ENCODE measurements at places on chromosomes 12 and 14.

DNA sequence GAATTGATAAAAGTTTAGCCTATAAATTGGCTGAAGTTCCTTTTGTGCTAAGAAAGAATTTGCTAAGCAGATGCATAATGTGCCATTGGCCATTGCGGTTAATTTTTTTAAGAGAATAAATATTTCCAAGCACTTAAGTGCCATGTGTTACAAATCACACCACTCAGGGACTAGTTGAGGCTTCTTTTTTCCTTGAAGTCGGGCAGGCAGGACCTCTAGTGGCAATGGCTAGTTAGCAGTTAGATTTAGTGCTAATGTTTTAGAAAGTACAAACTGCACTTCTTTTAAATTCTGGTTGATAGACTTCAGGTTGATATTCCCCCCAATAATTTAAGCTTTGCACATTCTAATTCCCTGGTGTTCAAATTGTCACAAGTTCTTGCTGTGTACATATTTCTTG is 294.3 kb downstream of the APAF1 start:
- no peak for DNase-seq

DNA sequence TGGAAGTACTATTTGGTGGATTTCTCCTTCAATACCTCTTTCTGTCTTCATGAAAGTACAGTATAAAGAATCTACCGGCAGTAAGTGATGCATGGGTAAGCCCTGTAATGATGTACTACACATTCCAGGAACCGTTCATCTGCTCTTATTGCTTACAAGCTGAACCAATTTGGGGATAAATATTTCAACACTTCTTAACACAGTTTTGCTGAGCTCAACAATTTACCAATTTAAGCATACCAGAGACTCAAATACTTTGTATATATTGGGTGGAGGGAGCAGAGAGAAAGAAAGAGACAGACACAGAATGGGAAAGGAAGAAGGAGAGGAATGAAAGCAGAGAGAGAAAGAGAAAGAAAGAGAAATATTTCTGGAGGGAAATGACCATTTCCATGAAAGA is 821.1 kb upstream of the FLRT2 start:
- no peak for DNase-seq

DNA sequence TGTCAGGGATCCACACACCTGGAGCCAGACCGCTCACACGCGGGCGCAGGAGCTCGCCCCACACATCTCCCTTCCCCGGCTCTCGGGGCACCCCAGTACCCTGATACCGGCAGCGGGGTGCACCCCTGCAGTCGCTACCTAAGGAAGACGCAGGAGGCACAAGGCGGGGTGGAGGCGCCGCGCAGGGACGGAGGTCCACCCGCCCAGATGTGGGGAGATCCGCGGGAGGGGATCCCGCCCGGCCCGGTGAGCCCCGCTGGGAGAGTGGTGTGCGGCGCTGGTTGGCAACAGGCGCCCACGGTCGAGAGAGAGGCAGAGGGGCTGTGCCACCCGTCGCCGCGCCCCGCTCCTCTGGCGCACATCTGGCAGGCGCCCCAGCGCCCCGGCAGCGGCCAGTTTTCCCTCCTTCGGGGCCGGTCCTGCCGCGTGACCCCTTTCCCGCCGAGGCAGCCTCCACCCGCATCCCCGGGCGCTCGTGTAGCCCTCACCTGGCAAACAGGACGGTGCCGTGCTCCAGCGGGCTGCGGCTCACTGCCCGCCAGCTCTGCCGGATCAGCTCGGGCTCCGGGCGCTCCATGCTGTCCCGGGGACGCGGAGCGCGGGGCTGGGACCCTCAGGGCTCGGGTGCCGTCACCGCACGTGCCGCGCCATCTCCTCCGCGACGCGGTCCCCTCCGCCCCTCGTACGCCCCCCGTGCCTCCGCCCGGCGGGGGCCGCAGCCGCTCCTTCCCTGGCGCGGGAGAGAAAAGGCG is 469 bp downstream of the NGB start:
- DNase-seq = no peak

GRCh38 chr12:63498239-63498638 is 170.1 kb downstream of the DPY19L2 start:
- DNase-seq = no peak

DNA sequence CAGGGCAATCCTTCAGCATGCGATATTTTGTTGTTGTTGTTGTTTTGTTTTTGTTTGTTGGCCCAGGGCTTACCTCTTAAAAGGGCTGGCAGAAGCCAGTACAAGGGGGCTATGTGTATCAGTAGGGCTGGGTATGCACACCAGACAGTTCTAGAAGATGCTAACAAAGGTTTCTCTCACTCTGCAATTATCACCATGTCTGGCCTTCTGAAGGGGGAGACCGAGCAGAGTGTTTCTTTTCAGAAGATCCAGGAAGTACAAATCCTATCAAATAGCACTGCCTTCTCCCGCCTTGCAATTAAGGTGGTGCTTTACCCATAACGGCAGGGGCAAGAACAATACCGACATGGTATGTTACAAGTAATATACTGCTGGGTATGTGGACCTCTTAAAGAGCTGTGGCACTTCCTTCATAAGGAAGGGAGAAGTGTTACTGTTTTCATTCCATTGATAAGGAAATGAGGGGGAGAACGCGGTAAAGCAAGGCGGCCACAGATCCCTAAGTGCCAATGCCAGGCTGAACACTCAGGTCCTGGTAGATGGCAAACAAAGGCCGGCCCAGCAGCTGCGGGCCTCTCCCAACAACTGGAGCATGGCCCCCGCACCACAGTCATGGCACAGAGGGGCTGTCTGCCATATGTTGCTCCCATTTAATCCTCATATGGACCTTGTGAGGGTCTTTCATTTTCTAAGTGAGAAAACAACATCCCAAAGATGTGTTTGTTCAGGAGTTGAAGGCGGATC is 19.2 kb upstream of the CACNA2D4 start:
- no peak for DNase-seq

All from activated naive CD4-positive, alpha-beta T cell treated with anti-CD3 and anti-CD28 coated beads, Interleukin-2, amount 50 U/mL, for 16 hours (primary cell).